Stimulated activated CD4-positive, alpha-beta T cell treated with anti-CD3 and anti-CD28 coated beads, TNF-alpha, amount 100 ng/mL, for 48 hours (primary cell): ENCODE measurements at places on chromosomes 6 and 20.
A peak's percentile ranks its signal among the peaks of the same experiment; 100 is the strongest.

GRCh38 chr20:10059006-10059405, 24.2 kb downstream of the ANKEF1 start:
- no peak for DNase-seq

DNA sequence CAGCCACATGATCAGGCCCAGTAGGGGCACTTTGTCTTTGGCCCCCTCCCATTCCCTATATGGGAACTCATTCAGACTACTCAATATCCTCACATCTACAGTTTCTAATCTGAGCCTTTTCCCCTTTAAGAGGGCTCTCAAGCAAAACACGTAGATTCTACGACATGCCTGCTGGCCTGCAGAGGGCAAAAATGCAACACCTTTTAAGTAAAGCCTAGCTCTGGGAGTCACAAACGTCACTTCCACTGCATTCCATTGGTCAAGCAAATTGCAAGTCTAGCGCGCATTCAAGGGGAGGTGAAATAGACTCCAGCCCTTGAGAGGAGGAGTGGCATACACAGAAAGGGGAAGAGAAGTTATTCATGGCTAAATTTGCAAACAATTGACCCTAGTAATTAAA, 70.6 kb downstream of the CDC40 start:
- DNase-seq, result no peak

- DNase-seq, result no peak
These were observed 206.1 kb upstream of the PRDM1 start for GRCh38 chr6:105880030-105880492.

GRCh38 chr6:139172567-139172966, 37.7 kb downstream of the HECA start:
- DNase-seq, result no peak

DNA sequence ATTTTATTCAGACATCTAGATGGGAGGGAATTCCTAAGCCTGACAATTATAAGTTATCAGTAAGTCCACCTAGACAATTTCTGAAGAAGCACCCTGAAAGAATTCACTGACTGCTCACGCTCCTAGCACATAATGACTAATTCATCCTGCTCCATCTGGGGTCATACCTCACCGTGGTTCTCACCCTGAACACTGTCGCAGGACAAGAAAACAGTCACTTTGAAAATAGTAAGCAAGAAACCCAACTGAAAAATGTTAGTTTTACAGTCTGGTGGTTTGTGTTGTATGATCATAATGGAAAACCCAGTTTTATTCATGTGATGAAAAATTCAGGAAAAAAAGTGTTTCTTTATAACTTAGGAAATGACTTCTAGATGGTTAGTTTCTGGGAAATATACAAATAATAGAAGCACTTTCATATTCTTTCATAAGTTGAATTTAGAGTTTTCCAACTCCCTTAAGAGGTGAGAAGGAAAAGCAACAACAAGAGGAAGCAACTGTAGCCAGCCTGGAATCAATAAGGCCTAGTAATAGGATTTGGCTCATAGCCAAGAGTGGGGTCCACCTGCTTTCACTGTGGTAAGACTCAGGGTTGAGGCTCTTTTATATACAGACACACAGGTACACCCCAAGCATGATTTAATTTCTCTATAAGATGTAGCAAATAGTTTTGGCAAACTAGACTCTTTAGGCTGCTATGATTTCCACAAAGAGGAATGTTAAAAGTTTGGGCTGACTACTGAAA, 94.1 kb downstream of the HIVEP2 start:
- DNase-seq, result peak; percentile 40

DNA sequence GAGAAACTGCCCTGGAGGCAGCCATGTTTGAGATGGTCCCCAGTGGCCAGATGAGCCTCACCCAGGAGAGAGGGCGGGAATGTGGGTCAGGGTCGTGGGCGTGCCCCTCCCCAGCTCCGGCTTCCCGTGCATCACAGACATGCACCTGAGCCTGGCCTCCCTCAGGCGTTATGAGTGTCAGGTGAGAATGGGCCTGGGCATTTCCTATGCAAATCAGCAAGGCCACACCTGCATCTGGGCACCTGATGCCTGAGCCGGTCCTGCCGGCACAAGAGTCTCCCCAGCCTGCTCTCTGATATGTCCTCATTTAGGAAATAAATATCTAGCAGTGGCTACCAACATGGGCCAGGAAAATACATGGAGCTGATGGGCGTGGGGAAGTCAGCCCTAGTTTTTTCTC, 82.4 kb downstream of the RAMACL start:
- DNase-seq, result no peak

- no peak for DNase-seq
These were observed 13.6 kb downstream of the GLYATL3 start for GRCh38 chr6:49513153-49513989.

GRCh38 chr6:153027480-153027879, 25.0 kb upstream of the MTRF1L start:
- no peak for DNase-seq

DNA sequence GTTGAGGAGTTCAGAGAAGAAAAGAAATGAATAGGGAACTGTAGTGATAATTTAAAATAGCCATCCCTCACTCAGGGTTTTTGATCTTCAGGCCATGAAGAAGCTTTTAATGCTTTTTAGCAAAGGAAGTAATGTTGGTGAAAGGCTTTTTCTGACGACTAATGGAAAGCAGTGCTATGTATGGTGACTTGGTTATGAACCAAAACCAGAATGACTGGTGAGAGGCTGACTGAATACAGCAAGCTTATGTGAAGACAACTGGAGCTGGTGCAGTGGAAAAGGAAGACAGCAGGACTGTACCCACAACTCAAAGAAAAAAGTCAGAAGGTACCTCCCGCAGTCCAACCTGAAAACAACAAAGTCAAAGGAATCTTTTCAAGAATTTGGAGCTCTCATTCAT, 118.8 kb downstream of the PRDM1 start:
- DNase-seq, result no peak

- no peak for DNase-seq
These were observed 473.9 kb downstream of the PKHD1 start for GRCh38 chr6:51613558-51613957.

GRCh38 chr6:80502871-80503270, 396.4 kb downstream of the BCKDHB start:
- DNase-seq, result no peak

GRCh38 chr6:70520575-70520974, 46.2 kb upstream of the SDHAF4 start:
- DNase-seq, result no peak

GRCh38 chr20:43516251-43516824, 8.8 kb downstream of the L3MBTL1 start:
- no peak for DNase-seq

- DNase-seq, result no peak
These were observed 17.2 kb upstream of the FNDC1 start for GRCh38 chr6:159152041-159152440.

DNA sequence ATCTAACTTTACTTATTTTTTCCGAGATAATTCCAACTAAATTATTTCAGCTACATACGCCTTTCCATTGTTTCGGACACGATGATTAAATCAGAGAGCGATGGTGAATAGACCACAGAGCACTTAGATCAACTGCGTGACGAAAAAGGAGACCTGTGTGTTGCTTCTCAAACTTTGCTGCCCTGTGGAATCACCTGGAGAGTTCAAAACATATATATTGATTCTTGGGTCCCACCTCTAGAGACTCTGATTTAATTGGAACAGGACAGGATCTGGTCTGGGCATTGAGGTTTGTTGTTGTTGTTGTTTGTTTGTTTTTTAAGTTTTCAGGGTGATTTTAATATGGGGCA, 401 bp upstream of the TNFRSF21 start:
- DNase-seq, result no peak

- DNase-seq, result no peak
These were observed 262.4 kb downstream of the PLCB1 start for GRCh38 chr20:8394308-8394945.

- no peak for DNase-seq
These were observed 126.9 kb downstream of the LAMA2 start for GRCh38 chr6:129009851-129010250.

- no peak for DNase-seq
These were observed 88.1 kb upstream of the STMND1 start for GRCh38 chr6:17013701-17014100.

- no peak for DNase-seq
These were observed 331.2 kb upstream of the KCNQ5 start for GRCh38 chr6:72290620-72291019.

DNA sequence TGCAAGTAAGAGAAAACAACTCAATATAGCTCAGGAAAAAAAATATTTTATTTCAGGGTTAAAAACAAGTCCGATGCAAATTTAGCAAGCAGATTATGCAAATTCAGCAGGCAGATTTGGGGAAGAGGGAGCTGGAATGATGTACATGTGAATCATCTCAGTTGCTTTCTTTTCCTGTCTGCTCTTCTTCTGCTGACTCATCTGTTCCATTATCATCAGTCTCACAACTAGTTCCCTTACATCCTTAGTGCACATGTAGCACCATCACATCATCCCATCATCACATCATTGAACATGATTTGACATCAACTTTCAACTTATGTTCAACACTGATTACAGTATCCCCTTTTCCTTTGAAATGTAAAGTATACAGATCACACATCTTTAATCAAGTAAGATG, 11.5 kb upstream of the DEFB113 start:
- DNase-seq, result no peak

DNA sequence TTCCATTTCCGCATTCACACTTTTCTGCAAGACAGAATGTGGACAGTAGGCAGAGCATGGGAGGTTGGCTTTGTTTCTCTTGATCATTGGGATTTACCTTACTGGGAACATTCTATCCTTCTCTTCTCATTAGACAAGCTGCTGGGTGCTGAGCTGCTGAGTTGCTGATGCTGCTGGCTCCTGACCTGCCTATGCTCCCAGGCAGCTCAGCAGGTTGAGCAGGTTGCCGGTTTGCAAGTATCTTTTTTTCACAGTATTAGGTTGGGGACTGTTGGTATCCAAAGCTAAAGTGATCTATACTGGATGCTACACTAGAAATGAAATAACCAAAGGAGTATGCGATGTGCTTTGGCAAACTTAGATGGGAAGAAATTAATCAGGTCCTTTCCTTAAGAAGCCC, 23.7 kb upstream of the ADGRF4 start:
- DNase-seq, result no peak

- DNase-seq, result no peak
These were observed 399.8 kb upstream of the EPHA7 start for GRCh38 chr6:93819189-93819588.

DNA sequence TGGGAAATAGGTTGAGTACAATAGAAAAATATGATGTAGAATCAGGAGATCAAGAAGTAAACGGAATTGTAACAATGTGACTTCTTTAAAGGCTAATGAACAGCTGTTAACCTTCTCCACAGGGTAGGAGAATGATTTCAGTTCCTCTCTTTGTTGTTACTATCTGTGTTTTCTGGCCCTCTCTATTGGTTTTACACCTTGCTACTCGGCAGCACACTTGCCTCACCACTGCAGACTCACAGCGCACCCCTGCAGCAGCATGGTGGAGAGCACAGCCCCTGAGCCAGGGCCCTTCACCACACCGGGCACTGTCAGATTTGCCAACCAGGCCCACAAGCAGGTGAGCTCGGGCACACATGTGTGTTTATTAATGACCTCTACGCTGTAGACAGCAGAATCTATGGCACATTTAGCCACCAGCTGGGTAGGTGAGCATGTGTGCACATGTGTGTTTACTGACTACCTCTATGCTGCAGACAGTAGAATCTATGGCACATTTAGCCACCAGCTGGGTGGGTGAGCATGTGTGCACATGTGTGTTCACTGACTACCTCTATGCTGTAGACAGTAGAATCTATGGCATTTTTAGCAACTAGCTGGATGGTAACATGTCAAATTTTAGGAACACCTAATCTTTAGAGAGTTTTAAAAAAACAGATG, 16.8 kb downstream of the SFT2D1 start:
- DNase-seq, result no peak

GRCh38 chr20:46915575-46916257, 21.1 kb downstream of the EYA2 start:
- no peak for DNase-seq

- DNase-seq, result peak; percentile 42
These were observed 90.0 kb upstream of the ARID1B start for GRCh38 chr6:156686995-156687788.

- no peak for DNase-seq
These were observed 240.9 kb upstream of the BTBD3 start for GRCh38 chr20:11676630-11677287.

DNA sequence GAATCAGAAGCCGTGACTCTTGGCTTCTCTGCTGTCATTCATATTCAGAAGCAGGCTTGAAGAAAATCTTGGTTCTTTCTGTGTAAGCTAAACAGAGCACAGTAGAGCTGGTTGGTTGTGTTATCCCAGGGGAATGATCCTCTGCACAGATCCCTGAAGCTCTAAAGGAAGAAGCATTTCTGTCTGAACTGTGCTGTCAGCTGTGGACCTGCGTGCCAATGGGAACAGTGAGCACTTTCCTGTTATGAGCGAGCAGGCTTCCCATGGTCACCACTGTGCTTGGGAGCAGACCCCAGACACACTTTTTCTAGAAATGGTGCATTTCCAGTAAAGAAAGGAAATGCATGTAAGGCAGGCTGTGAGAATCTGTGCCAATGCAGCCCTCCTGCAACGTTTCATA, 490.2 kb downstream of the EPM2A start:
- DNase-seq, result no peak

DNA sequence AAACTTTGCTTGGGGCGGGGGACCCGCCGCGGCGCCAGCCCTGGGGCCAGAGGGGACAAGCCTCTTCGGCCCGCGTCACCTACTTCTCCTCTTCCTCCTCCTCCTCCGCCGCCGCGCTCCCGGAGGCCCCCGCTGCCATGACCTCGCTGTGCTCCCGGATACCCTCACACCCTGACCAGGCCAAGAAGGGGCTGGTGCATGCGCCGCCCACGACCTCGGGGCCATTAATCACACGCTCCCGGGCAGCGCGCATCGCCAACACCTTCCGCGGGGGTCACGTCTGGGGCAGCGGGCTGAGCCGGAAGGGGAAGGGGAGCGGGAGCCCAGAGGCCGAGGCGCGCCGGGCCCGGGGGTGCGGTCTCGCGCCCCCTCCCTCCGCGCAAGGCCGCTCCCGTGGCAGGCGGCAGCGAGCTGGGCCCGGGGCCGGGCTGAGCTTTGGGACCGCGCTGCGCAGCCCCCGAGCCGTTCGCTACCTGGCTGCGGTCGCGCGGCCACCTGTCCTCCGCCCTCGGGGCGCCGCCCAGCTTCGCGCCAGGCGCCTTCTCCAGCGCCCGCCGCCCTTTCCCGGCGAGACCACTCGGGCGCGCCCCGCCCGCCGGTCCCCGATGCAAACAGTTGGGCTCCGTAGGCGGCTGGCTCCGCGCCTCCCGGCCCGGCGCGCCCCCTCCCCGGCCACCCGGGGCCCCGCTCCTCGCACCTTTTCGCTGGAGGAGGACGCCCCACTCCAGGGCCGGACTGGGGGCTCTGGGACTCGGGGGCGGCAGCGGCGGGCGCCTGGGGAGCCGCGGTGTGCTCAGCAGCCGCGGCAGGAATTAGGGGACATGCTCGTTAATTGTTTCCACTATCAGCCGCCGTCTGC, 575 bp upstream of the CNR1 start:
- DNase-seq, result no peak

DNA sequence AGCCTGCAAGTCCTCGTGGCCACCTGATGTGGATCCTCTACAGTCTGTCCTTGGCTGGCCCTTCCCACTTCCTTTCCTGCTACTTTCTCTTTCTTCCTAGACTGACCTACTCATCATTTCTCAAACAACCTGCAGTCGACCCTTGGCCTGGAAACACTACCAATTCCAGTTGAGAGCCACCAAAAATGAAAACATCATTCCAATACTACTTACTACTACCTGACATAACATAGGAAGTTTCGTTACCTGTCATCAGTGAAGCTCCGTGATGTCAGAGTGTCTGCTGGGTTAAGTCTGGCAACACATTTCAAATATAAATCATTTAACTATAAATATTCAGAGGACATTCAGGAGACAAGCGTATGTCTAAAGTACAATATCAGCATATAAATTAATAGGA, 13.8 kb downstream of the GZF1 start:
- DNase-seq, result no peak
